Mesenchymal stem cell (in vitro differentiated cells and primary cell): ENCODE measurements at places on chromosomes 16 and 17.

DNA sequence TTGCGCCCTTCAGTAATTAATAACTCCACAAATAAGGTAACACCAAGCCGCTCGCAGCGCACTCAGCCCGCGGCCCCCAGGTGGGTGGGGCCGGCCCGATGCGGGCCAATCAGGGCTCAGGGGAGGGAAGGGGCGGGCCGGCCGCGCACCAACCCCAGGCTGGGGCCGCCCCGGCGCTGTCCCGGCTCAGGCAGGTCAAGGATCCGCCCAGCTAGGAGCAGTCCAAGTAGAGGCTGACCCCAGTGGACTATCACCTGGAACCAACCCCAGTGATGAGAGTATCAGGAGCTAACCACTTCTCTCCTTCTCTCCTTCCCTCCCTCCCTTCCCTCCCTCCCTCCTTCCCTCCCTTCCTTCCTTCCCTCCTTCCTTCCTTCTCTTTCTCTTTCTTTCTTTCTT, 110.8 kb downstream of the C16orf78 start:
- peak; percentile 2 for DNase-seq

DNA sequence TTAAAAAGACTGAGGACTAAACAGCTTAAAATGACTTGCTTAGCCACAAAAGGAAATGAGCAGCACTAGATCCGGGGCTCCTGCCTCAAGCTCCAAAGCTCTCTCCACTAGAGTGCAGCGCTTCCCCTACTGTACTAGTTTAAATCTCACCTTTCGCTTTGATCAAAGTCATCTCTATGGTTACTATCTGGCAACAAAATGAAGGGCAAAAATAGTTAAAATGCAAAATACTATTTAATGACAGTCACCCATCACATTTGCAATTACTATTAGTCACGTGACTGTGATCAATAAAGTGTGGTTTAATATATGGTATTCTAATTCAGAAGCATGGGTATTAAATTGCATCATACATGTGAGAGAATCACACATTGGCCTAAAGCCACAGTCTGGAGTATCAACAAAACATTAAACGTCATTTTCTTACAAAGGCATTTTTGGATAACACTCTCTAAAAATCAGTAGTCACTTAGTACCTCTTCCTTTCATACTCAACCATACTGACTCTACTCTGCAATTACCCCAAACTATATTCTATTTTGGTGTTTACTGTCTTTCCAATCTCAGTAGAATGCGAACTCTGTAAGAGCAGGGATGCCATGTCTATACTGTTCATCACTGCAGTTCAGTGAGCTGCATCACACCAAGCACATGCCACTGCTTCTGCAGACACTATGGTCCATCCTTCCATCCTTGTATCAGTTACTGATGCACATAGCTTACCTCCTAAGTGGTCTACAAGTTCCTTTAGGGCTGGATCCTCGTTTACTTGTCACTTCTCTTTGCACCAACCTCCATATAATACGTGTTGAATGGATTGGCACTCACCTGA, 6.2 kb downstream of the PSMD12 start:
- DNase-seq, result peak; percentile 18

DNA sequence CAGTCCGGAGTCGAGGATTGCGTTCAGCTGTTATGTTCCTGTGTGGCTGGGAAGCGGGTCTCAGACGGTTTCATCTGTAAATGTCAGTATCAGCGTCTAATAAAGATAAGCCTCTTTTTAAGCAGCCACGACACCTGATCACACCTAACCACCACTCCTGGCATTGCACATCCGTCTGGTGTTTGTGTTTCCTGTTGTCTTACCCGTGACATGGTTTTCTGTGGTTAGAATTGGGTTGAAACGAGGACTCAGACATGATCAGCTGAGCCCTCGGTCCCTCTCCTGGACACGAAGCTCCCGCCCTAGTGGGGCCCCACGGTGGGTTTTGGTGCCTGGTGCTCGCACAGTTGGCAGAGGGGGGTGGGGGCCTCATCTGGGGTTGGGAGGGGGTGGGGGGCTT, 18.3 kb downstream of the CPNE7 start:
- DNase-seq, result no peak

DNA sequence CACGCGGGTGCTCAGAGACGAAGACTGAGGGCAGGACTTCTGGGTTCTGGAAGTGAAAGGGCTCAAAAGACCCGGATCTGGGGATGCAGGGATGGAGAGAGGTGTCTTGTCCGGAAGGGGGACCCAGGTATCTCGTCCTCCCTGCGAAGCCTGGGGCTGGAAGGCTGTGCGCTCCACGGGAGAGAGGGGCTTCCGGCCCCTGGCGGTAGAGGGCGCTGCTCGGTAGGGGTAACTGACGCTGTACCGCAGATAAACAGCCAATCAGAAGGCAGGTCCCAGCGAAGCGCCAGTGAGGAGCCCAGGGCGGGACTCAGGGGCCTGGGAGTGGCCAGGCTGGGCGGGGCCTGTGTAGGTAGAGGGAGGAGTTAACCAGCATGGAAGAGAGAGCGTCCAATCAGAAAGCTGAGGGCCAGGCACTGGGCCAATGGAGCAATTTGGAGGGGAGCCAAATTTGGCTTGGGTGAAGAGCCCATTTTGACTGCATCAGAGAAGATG, 804 bp downstream of the TGFB1I1 start:
- peak; percentile 90 for DNase-seq

- no peak for DNase-seq
Observed at GRCh38 chr16:29230671-29231096, 175.8 kb downstream of the NPIPB11 start.

- no peak for DNase-seq
Observed at GRCh38 chr16:54817432-54817831, 113.2 kb upstream of the IRX5 start.

DNA sequence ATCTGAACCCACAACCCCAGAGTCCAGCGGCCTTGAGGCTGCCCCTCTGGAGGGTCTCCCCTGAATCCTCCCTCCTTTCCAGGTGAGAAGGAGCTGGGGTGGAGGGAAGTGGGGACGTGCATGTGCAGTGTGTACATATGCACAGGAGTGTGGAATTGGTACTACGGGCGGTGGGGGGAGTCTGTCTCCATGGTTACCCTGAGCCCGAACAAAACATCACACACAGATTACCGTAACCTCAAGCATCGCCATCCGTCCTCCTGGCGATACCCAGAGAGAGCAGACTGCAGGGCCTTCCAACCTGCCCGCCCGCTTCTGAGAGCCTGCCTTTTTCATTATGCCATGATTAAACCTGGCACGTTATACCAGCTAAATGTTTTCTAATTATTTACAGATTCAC, 25.1 kb downstream of the GSG1L start:
- no peak for DNase-seq

GRCh38 chr17:68199837-68200688, 47.8 kb upstream of the AMZ2 start:
- DNase-seq, result peak; percentile 33

- no peak for DNase-seq
Observed at GRCh38 chr17:62631936-62632924, 4.8 kb downstream of the MRC2 start.

GRCh38 chr16:66296591-66296990, 69.9 kb upstream of the CDH5 start:
- no peak for DNase-seq

- DNase-seq, result peak; percentile 57
Observed at GRCh38 chr16:85750827-85751697, at the start of gene C16orf74. C16orf74 (minus strand) TSS chr16:85751096; CDS start chr16:85735217, 15,879 bp downstream.

- no peak for DNase-seq
Observed at GRCh38 chr16:4561596-4561995, 5.5 kb downstream of the C16orf96 start.

DNA sequence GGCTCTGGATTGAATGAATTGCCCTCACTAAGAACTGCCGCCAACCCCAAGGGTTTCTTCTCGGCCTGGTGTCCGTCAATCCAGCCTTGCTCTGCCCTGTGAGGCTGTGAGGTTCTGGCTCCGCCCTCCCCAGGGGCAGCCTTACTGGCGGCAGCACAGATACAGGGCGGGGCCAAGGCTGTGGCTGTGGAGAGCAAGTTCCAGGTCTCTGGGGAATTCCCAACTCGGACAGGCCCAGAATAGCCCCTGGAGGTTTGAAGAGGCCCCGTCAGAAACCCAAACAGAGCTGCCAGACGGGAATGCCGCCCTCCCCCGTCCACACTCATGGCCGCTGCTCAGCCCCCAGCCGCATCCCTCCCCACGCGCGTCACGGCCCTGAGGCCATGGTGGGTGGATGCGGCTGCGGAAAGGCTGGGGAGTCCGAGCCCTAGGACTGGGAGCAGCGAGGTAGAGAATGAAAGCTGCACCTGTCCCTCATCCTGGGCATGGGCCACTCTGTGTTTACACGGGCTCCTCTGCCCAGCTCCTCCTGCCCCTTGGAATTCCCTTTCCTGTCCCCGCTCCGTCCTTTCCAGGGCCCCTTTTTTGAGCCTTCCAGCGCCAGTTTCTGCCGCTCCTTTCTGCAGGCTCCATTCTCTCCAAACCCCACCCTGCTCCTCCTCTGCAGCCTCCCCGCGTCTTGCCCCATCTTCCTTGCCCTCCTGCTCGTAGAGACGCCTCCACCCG, 660 bp upstream of the PRRT2 start:
- DNase-seq, result peak; percentile 99

DNA sequence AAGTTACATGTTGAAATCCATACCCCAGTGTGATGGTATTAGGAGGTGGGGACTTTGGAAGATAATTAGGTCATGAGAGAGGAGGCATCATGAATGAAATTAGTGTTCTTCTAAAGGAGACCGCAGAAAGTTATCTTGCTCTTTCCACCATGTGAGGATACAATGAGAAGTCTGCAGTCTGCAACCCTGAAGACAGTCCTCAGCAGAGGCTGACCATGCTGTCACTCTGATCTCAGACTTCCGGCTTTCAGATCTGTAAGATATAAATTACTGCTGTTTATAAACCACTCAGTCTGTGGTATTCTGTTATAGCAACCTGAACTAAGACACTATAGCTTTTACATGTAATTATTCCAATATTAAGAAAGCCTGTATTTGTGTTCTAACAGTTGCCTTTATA, 116.7 kb upstream of the CES5A start:
- no peak for DNase-seq

DNA sequence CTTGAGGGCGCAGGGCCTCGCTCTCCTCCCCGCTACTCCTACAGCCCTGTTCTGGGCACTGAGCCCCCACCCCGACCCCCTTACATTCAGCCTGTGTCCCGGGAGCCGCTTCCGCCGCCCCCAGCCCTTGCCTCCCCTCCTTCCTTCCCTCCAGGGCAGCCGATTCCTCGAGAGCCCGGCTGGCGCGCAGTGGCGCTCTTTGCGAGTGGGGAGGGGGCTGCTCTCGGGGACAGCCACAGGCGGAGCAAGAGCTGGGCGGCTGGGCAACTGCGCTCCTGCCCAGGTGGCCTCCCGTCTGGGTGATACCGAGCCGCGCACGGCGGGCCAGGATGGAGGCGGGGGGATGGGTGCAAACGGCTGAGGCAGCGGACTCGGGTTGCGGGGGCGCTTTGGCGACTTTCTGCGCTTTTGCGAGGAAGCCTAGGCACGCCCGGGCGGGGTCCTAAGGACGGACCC, 1.2 kb downstream of the MMP15 start:
- no peak for DNase-seq

DNA sequence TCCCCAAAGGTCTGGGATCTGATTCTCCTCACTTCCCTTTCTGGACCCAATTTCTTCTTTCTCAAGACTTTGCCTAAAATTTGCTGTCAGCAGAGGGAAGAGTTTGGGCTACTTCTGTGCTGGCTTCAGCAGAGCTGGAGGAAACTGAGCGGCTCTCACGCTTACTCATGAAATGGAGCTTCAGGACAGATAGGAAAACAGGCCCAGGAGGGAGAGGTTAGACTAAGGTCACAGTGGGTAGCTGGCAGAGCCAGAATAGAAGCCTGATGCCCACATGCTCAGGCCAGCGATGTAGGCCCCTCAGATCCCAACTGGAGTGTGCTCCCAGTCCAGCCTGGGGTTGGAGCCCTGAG, 593 bp downstream of the SLC38A7 start:
- DNase-seq, result peak; percentile 41

DNA sequence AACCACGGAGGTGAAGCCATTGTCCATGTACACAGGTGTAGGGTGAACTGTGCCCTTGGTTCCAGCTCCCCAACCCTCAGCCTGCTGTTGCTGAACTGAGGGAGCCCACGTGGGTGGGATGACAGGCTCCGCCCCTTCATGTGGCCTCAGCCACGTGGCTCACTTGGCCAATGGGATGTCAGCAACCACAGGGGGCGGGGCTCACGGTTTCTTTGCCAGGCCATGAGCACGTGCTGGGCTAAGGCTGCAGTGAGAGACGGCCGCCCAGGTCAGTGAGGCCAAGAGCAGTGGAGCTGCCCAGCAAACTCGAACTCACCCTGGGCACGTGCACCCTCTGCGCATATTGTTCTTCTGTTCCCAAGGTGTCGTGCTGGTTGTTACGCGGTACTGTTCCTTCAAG, 282.6 kb downstream of the IRF8 start:
- no peak for DNase-seq

- no peak for DNase-seq
Observed at GRCh38 chr16:86426063-86426642, 84.2 kb upstream of the FOXF1 start.

DNA sequence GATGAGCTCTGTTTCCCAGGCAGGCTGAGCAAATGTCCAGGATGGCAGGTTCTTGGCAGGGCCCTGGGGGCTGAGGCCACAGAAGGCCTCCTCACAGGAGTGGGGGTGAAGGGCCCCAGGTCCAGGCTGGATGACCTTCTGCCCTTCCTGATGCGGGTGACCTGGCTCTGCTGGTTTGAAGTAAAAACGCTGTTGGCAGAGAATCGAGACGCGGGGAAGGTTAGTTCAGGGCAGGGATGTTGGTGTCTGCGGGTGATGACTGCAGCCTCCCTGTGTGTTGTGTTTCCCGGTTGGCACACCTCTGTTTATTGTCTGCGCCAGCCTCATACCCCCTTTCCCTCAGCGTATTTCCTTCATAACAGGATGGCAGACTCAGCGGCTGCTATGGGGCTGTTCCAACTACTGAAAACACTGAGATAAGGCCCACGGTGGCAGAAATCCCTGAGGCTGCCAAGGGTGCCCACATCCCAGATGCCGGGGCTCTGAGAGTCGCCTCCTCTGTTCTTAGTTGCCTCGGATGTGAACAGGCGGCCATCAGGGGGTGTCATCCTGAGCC, 104.6 kb downstream of the METRNL start:
- DNase-seq, result no peak

DNA sequence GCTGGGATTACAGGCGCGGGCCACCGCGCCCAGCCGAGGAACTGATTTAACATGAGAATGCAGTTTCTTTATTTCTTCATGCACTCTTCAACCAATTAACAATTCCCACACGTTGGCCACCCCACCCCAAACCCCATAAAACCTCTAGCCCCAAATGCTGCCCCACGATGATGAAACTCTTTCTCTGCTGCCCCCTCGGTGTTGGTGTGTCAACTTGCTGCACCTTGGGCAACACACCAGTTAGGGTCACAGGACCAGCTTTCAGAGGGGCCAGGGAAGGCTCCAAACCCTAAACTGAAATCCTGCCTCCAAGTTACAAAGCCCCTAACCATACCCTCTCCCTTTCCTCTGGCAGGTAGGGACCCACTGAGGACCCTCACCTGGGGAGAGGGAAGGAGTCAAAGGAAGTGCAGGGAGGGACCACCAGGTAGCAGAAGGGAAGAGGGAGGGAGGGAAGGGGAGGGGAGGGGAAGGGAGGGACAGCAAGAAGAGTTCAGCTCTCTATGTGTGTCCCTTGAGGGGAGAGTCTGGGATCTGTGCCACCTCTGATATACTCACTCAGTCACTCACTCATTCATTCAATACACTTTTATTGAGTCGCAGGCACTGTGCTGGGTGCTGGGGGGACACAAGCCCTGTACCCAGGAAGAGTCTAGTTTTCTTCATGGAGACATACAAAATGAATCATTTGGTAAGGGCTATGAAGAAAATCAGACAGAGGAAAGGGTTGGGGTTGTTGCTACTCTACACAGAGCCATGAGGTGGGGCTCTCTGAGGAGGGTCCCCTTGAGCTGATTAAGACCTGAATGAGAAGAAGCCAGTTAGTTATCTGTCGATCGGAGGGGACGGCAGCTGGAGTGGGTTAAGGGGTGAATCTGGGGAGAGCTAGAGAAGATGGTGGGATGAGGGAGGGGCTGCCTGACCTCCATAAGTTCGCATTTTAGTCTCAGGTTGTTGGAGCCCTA, 3.9 kb downstream of the PLXDC1 start:
- DNase-seq, result no peak
